Muscle of back (tissue), 13 donors: ENCODE measurements at places on chromosomes 4 and X.
A peak's percentile ranks its signal among the peaks of the same experiment; 100 is the strongest.

GRCh38 chr4:18020671-18021469 is 685 bp downstream of the LCORL start:
- peak; percentile 77 for DNase-seq

- DNase-seq: no peak
Measured at GRCh38 chrX:119488749-119489148, 20.5 kb downstream of the SLC25A5 start.

- no peak for DNase-seq
Measured at GRCh38 chrX:65928522-65928921, 111.4 kb downstream of the VSIG4 start.

GRCh38 chr4:118345813-118346212 is 7.0 kb downstream of the PRSS12 start:
- no peak for DNase-seq

DNA sequence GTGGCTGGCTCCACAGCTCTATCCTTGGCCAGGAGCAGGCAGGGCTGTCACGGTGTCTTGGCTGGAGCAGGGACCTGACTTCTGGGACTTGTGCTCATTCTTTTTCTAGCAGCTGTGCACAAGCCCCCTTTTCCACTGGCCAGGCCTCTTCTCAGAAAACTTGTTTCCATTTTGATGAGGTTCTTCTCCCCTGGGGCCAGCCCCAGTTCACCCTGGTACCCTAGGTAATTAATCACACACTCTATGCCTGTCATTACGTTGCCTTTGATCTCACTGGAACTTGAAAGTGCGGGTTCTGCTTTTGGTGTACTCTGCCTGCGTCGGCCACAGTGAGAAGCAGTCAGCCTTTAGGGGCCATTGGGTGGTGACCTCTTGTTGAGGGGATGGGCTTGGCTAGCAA is 26.6 kb downstream of the DRD5 start:
- DNase-seq: no peak

- DNase-seq: no peak
Measured at GRCh38 chr4:101037249-101037648, 310.1 kb downstream of the PPP3CA start.

- DNase-seq: no peak
Measured at GRCh38 chr4:148054275-148054674, 322.4 kb downstream of the ARHGAP10 start.

- no peak for DNase-seq
Measured at GRCh38 chrX:7272346-7272745, 124.4 kb upstream of the PUDP start.

DNA sequence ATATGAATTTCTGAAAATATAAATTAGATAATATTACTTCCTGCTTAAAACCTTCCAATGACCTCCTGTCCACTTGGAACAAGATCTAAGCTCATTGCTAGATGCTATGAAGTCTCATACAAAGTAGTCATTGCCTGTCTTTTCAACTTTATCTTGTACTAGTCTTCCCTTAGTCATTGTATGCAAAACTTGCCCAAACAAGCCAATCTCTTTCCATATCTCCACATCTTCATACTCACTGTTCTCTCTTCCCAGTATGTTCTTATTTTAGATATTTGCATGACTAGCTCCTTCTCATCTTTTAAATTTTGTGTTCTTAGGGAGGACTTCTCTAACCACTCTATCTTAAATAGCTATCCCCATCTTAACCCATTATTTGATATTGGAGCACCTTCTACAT is 33.9 kb upstream of the CDX4 start:
- DNase-seq: no peak

DNA sequence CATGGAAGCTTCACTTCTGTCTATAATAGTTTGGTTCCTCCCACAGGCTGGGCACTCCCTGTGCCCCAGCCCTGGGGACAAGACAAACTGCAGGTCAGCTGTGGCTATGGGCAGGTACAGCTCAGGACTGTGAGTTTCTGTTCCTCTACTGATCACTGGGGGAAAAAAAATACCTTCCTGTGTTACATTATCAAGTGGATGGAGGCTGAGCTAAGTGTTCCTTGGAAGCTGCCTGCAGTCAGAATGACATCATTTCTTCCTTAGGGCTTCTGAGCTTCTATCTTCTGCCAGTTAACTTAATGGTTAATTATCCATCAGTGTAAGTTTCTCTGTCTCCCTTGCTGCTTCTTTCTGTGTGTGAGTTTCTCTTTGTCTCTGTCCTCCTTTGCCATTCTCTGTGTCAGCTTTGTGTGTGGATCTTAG is 4.6 kb downstream of the RAB33A start:
- no peak for DNase-seq

DNA sequence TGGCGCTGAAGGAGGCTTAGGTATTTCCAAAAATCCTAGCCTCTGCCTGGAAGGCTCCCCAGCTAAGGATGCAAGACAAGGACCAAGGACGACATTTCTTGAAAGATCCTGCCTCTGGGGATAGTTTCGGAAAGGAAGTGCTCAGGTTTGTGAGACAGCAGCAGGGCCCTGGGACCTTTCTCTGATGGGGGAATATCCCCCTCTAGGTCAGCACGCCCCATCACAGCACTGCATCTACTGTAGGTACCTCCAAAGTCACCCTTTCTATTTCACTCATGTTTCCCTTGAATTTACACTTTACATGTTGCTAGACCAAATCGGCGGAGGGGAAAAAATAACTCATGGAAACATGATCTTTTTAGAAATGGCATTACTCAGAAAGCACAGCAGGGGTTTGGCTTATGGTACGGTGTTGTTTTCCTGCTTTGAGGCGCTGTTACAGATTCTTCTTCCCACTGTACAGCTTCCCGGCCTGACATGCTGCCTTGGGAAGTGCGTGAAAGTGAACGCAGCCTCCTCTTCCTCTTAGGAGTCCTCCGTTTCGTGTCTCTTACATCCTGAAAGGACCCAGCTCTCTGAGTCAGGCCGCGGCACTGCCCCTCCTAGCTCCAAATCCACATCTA is 77.2 kb upstream of the DHRSX start:
- peak; percentile 66 for DNase-seq

DNA sequence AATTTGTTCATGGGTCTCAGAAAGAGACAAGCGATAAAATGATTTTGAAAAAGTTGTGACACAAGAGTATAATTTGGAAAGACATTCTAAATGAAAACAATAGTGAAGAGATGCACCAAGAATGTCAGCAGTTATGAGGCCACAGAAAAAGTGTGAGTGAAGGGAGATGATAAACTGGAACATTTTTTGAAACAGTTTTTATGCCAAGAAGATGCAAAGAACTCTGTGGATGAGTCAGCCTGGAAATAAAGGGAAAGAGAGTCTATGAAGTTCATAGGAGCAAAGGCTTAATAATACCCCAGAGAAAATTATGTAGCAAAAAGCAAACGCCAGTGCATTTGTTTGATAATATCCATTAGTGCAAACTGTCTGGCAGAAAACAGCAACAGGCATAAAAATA is 188.4 kb upstream of the TBC1D9 start:
- peak; percentile 75 for DNase-seq

- no peak for DNase-seq
Measured at GRCh38 chr4:56052481-56052880, 103.7 kb downstream of the CEP135 start.

DNA sequence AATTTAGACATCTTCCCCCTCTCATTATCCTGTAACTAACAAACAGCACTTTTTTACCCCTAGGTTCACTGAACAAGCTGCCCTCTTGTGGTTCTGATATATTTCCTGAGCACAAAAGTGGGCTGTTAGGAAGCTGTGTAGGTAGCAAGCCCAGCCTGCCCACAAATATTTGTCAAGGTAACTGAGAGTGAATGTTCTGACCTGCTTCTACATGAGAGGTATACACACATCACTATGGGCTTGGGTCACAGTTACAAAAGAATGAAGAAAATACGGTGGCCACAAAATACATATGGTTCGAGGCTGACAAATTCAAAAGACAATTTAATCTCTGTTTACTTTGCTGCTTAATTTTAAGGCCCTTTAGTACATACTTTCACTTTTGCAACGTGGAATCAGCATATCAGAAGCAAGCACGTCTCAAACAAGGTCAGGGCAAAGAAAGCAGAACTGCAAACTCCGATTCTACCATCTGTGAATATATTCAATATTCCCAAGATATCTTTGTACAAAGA is 78.7 kb downstream of the RBM47 start:
- peak; percentile 28 for DNase-seq

- no peak for DNase-seq
Measured at GRCh38 chrX:30663322-30663721, 10.1 kb downstream of the GK start.

GRCh38 chr4:1625600-1626138 is 58.4 kb downstream of the FAM53A start:
- DNase-seq: no peak

GRCh38 chr4:3780347-3781171 is 14.4 kb downstream of the ADRA2C start:
- DNase-seq: no peak

DNA sequence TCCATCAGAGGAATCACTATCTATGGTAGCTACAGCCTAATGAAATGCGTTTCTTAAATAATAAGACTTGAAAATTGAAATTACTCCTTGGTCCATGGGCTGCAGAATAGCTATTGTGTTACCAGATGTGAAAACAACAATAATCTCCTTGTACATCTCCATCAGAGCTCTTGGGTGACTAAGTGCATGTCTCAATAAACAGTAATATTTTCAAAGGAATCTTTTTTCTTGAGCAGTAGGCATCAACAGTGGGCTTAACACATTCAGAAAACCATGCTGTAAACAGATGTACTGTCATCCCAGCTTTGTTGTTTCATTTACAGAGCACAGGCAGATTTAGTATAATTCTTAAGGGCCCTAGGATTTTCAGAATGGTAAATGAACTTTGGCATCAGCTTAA is 67.3 kb downstream of the GLUD2 start:
- DNase-seq: no peak

DNA sequence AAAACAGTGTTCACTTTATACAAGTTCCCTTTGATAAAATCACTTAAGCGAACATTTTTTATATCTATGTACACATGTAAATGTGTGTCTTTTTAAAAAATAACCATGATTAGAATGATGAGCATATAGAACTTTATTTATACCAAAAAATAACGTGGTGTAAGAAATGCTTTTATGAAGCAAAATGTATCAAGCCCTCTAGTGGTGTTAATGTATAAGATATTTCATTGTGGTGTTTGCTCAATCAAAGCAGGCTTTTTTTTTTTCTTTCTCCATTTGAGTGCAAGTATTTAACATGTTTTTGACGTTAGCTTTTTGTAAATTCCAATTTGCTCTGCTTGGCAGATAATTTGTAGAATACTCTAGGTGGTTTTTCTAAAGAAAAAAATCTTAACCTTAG is 2092.4 kb upstream of the TENM3 start:
- peak; percentile 7 for DNase-seq

- no peak for DNase-seq
Measured at GRCh38 chr4:126757219-126757618, 875.5 kb upstream of the INTU start.
